ENCODE measurements at places on chromosomes 3 and 15. TPM values are rescaled to one million over a fixed set of nuclear protein-coding genes. Genes with fewer than 3 reads are reported as not detected.
A peak's percentile ranks its signal among the peaks of the same experiment; 100 is the strongest.

- DNase-seq, result peak; percentile 12
These were observed 580.0 kb downstream of the ZNF385D start for GRCh38 chr3:21170964-21171363.

DNA sequence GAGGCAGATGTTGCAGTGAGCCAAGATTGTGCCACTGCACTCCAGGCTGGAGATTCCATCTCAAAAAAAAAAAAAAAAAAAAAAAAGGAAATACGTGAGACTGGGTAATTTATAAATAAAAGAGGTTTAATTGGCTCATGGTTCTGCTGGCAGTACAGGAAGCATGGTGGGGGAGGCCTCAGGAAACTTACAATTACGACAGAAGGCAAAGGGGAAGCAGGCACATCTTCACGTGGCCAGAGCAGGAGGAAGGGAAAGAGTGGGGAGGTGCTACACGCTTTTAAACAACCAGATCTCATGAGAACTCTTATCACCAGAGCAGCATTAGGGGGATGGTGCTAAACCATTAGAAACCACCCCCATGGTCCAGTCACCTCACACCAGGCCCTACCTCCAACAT, 138.2 kb upstream of the IL12A start:
- DNase-seq, result no peak

DNA sequence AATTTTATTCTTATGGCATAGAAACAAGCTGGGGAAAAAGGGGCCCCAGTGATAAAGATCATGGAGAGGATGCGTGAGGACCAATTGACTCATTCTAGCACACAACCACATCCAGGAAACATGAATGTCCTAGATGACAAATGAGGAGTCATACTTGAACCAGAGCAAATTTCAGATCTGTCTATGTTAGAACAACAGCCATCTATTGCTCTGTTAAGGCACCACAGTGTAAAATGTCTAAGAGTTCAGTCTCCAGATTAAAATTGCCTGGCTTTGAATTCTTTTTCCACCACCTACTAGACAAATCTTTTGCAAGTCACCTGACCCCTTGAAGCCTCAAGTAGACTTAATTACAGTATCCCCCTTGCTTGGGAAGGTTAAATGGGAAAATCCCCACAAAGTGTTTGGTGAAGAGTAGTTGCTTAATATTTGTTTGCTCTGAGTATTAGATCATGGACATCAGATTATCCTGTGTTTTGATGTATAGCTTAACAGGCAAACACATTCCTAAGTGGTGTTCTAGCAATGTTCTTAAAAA, 258.7 kb upstream of the TGFBR2 start:
- DNase-seq, result peak; percentile 98

- DNase-seq, result no peak
These were observed 37.9 kb downstream of the MLH1 start for GRCh38 chr3:37031096-37031682.

Gene UROC1
- 0.03 TPM for total RNA-seq

Gene SLC15A2
- not detected for total RNA-seq

Measured in HT1080 (cell line).